ENCODE measurements at places on chromosomes 11 and 22.
A peak's percentile ranks its signal among the peaks of the same experiment; 100 is the strongest.

DNA sequence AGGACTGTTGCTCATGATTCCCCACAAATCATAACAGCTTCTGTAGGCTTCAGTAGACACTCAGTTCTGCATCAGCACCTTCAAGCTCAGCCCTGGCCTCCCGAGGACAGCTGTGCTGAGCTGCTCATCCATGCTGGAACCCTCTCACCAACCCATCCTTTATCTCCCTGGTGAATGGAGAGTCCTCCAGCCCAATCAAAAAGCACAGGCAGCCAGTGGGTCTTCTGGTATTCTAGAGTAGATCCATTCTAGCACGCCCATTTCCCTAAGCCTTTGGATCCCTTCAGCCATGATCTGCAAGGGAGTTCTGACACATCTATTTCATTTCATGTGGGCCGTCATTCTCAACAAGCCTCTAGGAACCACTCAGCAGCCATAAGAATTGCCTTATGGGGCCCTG lies 44.6 kb upstream of the SPATA19 start:
- DNase-seq: no peak

- DNase-seq: no peak
Measured at GRCh38 chr11:44968510-44968909, 17.8 kb upstream of the TP53I11 start.

GRCh38 chr11:1478011-1478410 lies 8.6 kb downstream of the MOB2 start:
- DNase-seq: no peak

DNA sequence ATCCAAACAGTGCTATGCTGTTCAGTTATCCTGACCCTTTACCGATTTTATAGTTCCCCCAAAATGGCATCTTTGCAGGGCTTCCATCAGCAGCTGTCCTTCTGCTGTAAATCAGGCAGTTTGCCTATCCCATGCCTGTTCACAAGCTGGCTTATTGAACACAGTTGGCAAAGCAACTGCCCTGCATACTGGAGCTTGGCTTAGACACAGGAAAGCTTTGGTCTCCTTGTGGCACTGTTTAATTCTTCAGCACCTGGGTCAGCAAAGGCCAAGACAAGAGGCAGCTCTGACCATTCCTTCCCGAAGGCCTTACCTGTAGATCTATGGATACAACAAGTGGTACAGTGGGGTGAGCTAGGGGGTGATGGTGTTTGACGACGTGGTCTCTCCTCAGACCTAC lies 32.2 kb downstream of the TSPAN18 start:
- no peak for DNase-seq

DNA sequence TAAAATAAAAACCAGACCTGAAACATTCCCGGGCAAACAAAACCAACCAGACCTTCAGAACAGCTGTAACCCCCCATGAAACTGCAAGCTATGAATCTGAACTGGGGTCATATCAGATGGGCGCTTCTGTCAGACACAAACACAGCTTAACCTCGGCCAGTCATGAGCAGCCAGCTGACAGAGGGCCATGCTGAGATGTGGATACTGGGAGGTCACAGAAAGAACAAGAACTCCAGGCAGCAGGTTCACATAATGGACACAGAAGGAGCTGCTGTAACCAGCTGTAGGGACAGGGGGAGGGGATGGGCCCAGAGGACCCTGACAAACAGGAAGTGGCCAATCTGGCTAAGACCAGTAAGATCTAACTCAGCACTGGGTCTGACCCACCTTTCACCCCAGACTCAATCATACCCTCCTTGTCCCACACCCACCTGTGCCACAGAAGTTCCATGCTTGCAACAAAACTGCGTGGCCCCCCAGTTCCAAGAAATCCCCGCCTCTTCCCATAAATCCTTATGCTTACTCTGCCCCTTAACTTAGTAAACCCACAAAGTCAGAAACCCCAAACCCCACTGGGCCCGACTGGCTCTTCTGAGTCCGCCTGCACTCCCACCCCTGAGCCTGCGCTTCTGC lies 4.0 kb downstream of the APOL4 start:
- DNase-seq: peak; percentile 82

- no peak for DNase-seq
Measured at GRCh38 chr11:6458352-6459098, 15.2 kb downstream of the TRIM3 start.

GRCh38 chr22:43392385-43392989 lies 19.3 kb upstream of the MPPED1 start:
- DNase-seq: no peak

- DNase-seq: no peak
Measured at GRCh38 chr22:37894939-37895670, 11.0 kb upstream of the MICALL1 start.

DNA sequence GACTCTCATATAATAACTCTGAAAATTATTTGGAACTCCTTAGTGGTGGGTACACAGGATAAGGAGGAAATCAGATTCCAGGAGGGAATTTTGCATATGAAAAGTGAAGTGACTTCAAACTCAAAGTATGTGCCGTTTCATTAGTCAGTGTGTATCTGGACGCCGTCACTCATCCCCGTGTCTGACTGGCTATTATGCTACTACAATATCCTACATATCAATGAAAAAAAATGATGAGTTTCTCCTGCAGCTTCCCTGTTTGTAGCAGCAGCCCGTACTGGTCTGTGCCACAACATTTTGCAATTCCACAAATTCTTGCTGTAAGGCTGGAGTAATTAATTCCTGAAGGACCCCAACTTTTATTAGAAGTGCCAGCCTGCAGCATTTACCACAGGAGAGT lies 16.5 kb downstream of the WT1 start:
- DNase-seq: no peak

DNA sequence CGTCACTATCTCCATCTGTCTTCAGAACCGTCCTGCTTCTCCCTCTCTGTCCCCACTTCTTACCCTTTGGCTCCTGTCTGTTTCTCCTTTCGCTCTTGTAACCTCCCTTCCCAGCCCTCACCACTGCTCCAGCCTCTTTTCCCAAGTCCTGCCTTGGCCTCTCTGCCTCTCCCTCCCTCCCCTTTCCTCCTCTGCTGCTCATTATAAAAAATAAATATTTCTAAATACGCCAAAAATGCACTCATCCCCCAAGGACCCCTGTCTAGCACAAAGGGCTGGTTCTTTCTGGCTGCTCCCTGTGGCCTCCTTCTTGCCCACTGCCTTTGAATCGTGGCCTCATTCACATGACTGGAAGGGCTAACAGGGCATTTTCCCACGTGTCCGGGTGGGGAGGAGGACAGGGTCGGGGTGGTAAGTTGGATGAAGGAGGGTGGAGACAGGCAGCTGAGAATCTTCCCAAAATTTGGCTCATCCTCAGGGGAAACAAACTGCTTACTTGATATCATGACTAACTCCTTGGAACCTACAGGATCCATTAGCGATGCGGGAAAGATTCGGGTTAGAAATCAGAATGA lies 26.4 kb upstream of the OAF start:
- DNase-seq: no peak
